ENCODE measurements at places on chromosomes 11 and 22. TPM values are rescaled to one million over a fixed set of nuclear protein-coding genes. Genes with fewer than 3 reads are reported as not detected.

Gene TMEM191C
- 2.7 TPM for total RNA-seq

DNA sequence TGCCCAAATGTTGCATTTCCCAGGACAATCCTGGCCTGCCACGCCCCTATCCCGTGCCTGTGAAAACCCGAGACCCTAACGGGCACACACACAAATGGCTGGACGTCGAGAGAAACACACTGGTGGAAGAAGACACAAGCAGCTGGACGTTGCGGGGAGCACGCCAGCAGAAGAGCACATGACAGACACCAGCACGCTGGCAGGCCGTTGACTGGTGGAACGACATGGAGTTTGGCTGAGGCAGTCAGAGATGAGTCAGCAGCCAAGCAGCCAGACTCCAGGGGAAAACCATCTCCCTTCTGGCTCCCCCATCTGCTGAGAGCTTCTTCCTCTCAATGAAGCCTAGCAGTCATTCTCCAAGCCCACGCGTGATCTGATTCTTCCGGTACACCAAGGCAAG, 606.7 kb upstream of the LRRC4C start:
- H3K27me3 ChIP-seq = no peaks in the 10 kb centered on the region
- H3K4me1 ChIP-seq = no peaks in the 10 kb centered on the region
- no peak for DNase-seq
- H3K27ac ChIP-seq = no peak overlapping the region
- H3K36me3 ChIP-seq = no peaks in the 10 kb centered on the region

DNA sequence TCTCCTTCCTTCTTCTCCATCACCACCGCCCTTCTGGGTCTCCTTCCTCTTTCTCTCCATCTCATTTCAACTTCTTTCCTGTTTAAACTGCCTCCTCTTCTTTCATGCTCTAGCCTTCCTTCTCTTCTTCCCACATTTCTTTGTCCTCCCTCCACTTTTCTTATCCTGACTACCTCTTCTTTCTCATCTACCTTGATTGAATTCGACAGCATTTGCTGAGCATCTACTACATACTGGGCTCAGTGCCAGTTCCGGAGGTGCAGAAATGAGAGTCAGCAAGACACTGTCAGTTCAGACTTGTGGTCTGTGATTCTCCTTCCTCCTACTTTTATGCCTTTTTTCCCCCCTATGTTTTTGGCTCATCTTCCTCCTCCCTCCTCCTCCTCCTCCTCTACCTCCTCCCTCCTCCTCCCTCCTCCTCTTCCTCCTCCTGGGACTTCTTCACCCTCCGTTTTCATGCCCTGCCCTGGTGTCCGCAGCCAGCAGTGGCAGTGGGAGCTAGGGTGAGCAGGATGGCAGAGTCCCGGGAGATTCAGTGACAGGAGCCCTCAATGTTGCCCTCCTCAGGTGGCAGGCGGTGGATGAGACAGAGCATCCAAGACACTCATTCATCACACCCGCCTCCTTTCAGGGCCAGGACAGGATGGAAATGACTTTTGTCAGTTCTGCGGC, 146.0 kb upstream of the SEZ6L start:
- no peak overlapping the region for H3K4me3 ChIP-seq

Gene LRRC10B
- total RNA-seq = not detected

Gene OR8H2
- not detected for total RNA-seq

GRCh38 chr11:65019824-65020223, 5.9 kb downstream of the ARL2 start:
- H3K4me3 ChIP-seq = no peak overlapping the region
- no peaks in the 10 kb centered on the region for H3K27me3 ChIP-seq
- H3K36me3 ChIP-seq = peaks cover 25% of the 10 kb centered on the region
- no peak for DNase-seq
- peaks cover 17% of the 10 kb centered on the region for H3K4me1 ChIP-seq
- no peak overlapping the region for H3K27ac ChIP-seq

Gene SCUBE2
- total RNA-seq = not detected

Gene JAML
- total RNA-seq = 251 TPM

GRCh38 chr11:119389611-119390254, 8.2 kb upstream of the USP2 start:
- H3K4me3 ChIP-seq = no peak overlapping the region
- peak; percentile 42 for DNase-seq
- no peak overlapping the region for H3K27ac ChIP-seq
- H3K4me1 ChIP-seq = no peaks in the 10 kb centered on the region
- peaks cover 8% of the 10 kb centered on the region for H3K27me3 ChIP-seq
- H3K36me3 ChIP-seq = no peaks in the 10 kb centered on the region

Gene AQP11
- total RNA-seq = 0.47 TPM

Gene IL18
- not detected for total RNA-seq

Gene SAA1
- total RNA-seq = not detected

Gene SLC22A8
- total RNA-seq = not detected

Gene PTPRCAP
- total RNA-seq = 114 TPM

GRCh38 chr11:2699185-2699530, 636 bp downstream of the KCNQ1OT1 start:
- peak; percentile 16 for DNase-seq
- H3K36me3 ChIP-seq = peaks cover 6% of the 10 kb centered on the region
- peak overlapping the region; percentile 41 for H3K27ac ChIP-seq
- no peaks in the 10 kb centered on the region for H3K27me3 ChIP-seq
- peaks cover 13% of the 10 kb centered on the region for H3K4me1 ChIP-seq

- no peak for DNase-seq
- peaks cover 6% of the 10 kb centered on the region for H3K4me1 ChIP-seq
- H3K27me3 ChIP-seq = peaks cover 23% of the 10 kb centered on the region
- H3K36me3 ChIP-seq = no peaks in the 10 kb centered on the region
- H3K4me3 ChIP-seq = no peak overlapping the region
Observed at GRCh38 chr11:71153005-71153390, 99.4 kb downstream of the SHANK2 start.

Gene OR8G5
- total RNA-seq = not detected

DNA sequence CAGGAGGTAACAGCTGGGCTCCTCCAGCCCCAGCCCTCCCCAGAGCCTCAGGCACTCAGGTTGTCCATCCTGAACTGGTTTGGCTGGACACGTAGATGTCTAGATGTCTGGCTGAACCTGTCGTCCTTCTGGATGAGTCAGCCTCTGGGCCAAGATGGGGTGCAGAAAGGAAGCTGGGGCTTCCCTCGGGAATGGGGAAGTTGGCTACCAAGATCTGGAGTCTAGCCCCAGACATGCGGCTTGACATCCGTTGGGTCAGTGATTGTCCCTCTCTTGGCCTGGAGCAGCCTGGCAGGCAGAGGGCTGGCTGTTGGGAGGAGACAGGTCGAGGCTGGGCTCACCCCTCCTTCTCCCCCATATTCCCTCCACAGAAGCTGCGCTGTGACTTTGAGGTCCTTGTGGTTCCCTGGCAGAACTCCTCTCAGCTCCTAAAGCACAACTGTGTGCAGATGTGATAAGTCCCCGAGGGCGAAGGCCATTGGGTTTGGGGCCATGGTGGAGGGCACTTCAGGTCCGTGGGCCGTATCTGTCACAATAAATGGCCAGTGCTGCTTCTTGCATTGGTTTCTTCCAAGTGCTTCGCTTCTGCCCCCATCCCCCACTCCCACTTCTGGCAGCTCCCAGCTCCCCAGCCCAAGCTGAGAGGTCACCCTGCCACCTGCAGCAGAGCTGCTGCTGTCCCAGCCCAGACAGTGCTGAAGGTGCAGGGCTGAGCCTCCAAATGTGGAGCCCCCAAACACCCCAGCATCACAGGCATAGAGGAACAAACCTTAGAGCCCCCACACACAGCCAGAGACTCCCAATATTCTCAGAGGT, 1.3 kb downstream of the CST6 start:
- DNase-seq = no peak
- H3K36me3 ChIP-seq = no peaks in the 10 kb centered on the region
- no peak overlapping the region for H3K4me3 ChIP-seq
- H3K4me1 ChIP-seq = peaks cover 9% of the 10 kb centered on the region
- H3K27ac ChIP-seq = no peak overlapping the region

Gene OR4D6
- total RNA-seq = not detected

DNA sequence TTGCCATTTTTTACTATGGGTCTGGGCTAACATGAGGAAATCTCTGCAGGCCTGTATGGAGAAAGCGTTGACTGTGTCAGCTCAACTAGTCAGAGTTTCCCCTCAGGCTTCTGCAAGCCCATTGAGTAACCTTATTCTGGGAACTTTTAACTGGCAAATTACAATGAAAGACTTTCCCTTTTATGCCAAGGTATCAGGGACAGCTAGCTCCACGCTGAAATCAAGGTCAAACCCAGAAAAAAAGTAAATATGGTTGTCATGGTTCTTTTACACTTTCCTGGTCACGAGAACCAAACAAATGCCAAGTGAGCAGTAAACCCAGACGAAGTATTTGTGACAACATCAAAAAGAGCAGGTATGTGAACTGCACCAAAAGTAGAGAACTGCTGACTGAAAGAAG, 13.8 kb downstream of the OSBP start:
- H3K36me3 ChIP-seq = peaks cover 51% of the 10 kb centered on the region
- H3K27me3 ChIP-seq = no peaks in the 10 kb centered on the region
- no peak for DNase-seq
- no peak overlapping the region for H3K4me3 ChIP-seq
- H3K4me1 ChIP-seq = peaks cover 10% of the 10 kb centered on the region

GRCh38 chr22:23692598-23693291, 1.9 kb downstream of the RGL4 start:
- H3K4me3 ChIP-seq = no peak overlapping the region
- no peak for DNase-seq
- H3K4me1 ChIP-seq = peaks cover 28% of the 10 kb centered on the region
- H3K27ac ChIP-seq = no peak overlapping the region

DNA sequence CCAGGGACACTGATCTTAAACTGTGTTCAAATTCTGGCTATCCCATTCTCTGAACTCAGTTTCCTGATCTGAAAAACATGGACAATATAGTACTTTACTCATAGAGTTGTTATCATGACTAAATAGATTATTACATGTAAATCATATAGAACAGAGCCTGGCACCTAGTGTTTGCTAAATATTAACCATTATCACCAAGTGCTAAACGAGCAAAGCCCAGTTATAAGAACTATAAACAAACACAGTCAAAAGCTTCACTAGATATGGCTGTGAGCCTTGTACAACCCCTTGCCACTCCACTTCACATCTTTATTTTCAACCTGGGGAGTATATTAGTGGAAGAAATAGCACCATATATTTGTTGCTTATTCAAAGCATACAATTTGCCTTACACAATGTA, 338.9 kb upstream of the CADM1 start:
- DNase-seq = no peak
- H3K36me3 ChIP-seq = no peaks in the 10 kb centered on the region
- no peak overlapping the region for H3K27ac ChIP-seq
- no peaks in the 10 kb centered on the region for H3K27me3 ChIP-seq
- no peaks in the 10 kb centered on the region for H3K4me1 ChIP-seq

Gene TUBA8
- total RNA-seq = 0.85 TPM

Gene KCNJ11
- 1.2 TPM for total RNA-seq

GRCh38 chr11:66728693-66729385, at the start of gene SPTBN2:
Gene SPTBN2 (minus strand): TSS chr11:66729216. CDS start chr11:66721240, 7,976 bp downstream.
- H3K36me3 ChIP-seq = no peaks in the 10 kb centered on the region
- no peak for DNase-seq
- H3K4me3 ChIP-seq = peak within 1 kb of the TSS; percentile 68
- H3K27me3 ChIP-seq = peaks cover 59% of the 10 kb centered on the region
- peaks cover 8% of the 10 kb centered on the region for H3K4me1 ChIP-seq

- H3K4me1 ChIP-seq = no peaks in the 10 kb centered on the region
- no peaks in the 10 kb centered on the region for H3K27me3 ChIP-seq
- no peak for DNase-seq
- peak overlapping the region; percentile 2 for H3K27ac ChIP-seq
- no peak overlapping the region for H3K4me3 ChIP-seq
Observed at GRCh38 chr22:24578355-24579257, 14.3 kb downstream of the LRRC75B start.

Gene SLN
- not detected for total RNA-seq

DNA sequence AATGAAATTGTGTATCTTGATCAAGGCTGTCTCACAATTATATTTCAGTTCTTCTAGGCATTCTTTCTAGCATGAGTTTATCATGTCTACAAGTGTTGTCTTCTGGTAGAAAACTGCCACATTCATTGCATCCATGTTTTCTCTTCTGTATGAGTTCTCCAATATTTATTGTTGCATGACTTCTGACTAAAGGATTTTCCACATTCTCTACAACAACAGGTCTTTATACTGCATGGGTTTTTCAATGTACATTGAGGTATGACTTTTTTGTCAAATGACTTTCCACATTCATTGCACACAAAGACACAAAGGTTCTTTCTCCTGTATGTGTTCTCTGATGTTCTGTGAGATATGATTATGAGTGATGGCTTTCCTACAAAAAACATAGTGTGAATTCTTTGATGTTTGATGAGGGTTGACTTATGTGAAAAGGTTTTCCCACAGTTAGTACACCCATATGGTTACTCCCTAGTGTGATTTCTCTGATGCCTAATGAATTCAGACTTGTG, 890.6 kb upstream of the CNTN5 start:
- no peak overlapping the region for H3K4me3 ChIP-seq
- H3K27ac ChIP-seq = no peak overlapping the region
- H3K36me3 ChIP-seq = no peaks in the 10 kb centered on the region
- DNase-seq = no peak
- no peaks in the 10 kb centered on the region for H3K27me3 ChIP-seq

Gene LDHAL6A
- total RNA-seq = not detected
